Hypothalamus (tissue), 51 donors: ENCODE measurements at places on chromosomes 1 and 21.

DNA sequence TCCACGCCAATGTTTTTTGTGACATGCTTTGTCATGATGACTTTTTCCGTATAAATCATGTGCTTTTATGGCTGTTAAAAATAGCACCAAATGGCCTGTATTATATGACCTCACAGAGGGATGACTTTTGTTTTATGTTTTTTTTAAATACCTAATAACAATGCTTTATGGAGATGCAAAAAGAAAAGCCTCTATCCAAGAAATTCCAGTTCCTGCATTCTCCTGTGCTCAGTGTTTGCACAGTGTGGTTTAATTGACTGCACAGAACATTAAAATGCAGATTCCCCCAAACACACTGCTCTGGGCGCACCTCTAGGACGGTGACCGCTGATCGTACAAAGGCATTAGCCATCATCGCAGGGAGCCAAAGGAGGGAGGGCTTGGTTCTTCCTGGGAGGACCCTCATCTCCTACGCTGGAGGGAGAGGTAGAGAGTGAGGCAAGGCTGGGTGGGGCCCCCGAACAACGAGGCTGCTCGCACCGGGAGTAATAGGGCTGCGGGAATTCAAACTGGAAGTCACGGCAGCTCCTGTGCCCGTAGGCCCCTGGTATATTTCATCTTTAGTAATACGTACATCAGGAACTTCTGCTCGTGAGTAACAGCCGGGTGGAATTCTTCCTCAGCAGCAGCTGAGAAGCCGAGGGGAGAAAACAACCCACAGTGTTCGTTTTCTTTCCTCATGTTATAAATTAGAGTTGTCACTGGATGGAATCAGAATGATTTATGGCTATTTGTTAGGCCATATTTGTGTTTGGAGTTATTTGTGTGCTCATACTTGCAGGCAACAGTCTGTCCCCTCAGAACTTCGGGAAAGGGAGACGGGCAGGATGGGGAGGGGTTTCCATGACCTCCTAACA lies 465.6 kb downstream of the CAMTA1 start:
- no peak for DNase-seq

DNA sequence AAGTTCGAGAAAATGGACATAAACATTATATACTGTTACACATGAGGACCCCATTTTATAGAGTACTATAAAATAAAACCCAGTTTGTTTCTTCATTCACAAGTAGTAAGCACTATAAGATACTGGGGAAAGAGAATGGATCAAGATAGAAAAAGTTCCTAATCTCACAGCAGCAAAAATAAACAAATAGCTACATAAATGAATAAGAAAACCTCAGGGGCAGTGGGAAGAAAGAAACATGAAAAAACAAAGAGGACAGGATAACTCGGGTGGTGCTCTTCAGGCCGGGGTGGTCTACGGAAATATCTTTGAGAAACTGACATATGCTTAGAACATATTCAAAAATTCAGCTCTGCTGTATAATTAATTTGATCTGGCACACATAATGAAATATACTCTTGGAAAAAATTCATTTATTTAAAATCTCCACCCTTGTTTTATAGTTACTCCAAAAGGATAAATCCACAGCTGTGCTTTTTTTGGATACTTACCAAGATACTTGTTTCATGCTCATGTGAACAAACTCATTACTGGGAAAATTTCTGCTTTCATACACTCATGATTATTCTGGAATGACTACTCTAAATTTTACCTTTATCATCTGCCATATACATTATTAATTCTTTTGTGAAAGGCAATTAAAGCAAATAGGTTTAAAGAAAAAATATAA lies 20.0 kb downstream of the CEP170 start:
- no peak for DNase-seq

DNA sequence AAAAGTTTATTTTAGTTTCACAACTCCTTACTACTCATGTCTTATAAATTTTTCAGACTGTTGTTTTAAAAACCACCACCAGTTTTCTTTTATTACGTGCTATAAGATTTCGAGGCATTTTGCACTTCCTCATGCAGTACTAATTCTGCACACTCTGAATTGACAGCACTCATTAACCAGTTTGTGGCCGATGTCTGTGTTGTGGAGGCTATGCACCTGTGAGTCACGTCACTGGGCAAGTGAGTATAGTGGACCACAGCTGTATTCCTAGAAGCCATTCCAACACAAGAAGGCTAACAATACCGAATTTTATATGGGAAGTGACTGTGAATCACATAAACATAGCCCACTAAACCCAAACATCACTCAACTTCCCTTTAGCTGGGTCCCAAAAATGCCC lies 21.0 kb upstream of the SPATA6 start:
- no peak for DNase-seq

DNA sequence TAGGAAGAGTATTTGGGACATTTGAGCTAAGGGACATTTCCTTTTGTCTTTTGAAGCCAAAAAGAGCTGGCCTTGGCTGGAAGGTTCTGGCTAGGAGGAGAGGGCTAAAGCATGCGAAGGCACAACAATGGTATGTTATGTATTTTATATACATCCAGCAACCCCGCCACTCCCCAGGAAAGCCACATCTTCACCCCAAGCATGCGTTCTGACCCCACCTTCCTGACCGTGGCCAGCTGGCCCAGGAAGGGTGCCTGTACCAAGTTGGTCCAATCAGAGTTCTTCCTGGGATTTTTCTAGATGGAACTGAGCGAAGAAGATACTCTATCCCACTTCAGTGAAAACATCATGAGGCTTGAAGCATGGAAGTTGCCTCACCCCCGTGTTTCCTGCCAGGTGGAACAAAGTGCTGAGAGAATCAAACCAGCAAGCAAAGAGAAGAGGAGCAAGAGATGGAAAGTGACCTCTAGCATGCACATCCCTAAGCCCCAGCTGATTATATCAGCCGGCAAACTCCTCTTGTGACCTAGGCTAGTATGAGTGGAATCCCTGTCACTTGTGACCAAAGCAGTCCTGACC lies 82.7 kb downstream of the BCAR3 start:
- no peak for DNase-seq
